ENCODE measurements at places on chromosomes 1 and 21.

DNA sequence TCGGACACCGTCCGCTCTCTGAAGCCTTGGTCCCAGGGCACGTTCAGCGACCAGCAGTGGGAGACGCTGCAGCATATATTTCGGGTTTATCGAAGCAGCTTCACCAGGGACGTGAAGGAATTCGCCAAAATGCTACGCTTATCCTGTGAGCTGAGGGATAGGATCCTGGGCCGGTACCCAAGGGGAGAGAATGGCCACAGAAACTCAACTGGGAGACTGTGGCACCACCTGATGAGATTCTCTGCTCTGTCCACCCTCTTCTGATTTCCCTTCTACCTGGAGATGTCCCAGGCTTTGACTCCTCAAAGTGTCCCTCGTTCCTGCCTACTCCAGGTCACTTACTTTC lies 855 bp downstream of the CD1D start:
- no peak for DNase-seq

- peak; percentile 88 for DNase-seq
Measured at GRCh38 chr1:83559129-83559840, 439.6 kb downstream of the TTLL7 start.

GRCh38 chr1:165632491-165632890 lies 1.5 kb downstream of the MGST3 start:
- peak; percentile 71 for DNase-seq

DNA sequence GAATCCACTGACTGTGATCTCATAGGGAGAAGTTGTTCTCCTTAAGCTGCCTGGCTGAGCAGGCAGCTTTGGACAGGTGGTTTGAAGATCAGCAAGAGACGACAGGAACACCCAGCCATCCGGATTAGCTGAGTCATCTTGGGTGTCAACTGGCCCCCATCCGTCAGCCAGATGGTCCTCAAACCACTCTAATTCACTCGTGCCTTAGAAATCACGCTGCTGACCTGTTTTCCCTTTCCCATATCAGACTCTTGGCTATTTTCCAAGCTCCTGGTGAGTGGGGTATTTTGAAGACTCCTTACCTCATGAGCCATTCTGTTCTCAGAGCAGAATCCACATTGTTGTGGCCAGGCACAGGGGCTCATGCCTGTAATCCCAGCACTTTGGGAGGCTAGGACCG lies 149.1 kb upstream of the L1TD1 start:
- DNase-seq = no peak

- no peak for DNase-seq
Measured at GRCh38 chr1:61184040-61184713, 101.8 kb downstream of the NFIA start.

GRCh38 chr1:36212782-36213181 lies 11.5 kb upstream of the THRAP3 start:
- DNase-seq = peak; percentile 57

DNA sequence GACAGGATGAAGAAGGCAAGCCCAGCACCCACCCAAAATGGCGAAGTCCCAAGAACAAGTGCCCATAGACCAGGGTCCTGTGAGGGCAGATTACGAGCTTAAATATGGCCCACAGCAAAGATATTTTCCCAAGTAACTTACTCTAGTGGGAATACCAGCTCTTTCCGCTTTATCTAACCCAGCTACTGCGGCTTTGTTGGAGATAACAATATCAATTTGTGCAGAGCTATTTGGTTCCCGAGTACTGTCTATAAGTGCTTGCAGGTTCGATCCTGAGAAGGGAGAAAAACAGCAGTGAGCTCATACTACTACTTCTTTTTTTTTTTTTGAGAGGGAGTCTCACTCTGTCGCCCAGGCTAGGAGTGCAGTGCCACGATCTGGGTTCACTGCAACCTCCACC lies 14.3 kb upstream of the DNAJC28 start:
- no peak for DNase-seq

DNA sequence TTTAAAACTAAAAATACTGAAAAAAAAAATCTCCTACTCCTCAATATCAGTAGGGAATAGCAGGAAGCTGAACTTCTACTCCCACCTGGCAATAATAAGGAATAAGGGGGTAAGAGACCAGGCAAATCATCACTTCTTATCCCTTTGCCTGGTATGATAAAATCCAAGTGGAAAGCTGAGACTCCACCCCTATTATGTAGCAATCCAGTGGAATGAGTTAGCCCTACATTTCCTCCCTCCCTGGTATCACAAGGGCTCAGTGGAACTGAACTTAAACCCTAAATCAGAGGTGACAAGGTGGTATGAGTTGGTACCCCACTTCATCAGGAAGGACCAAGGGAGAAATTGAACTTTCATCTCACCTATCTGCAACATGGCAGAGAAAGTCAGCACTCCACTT lies 25.7 kb downstream of the TRIM33 start:
- DNase-seq = no peak

- DNase-seq = peak; percentile 88
Measured at GRCh38 chr1:109573785-109574184, 25.4 kb downstream of the GNAI3 start.
